ENCODE measurements at places on chromosomes 11 and 22. TPM values are rescaled to one million over a fixed set of nuclear protein-coding genes. Genes with fewer than 3 reads are reported as not detected.
A peak's percentile ranks its signal among the peaks of the same experiment; 100 is the strongest.

Gene SNX32
- not detected for total RNA-seq

Gene P2RY2
- total RNA-seq, result 19.8 TPM

Gene OR8D1
- total RNA-seq, result not detected

Gene CLDN25
- not detected for total RNA-seq

Gene FAM180B
- total RNA-seq, result 0.22 TPM

Gene KRTAP5-2
- not detected for total RNA-seq

Gene CASP1
- 11.8 TPM for total RNA-seq

Gene SMPD1
- 49.7 TPM for total RNA-seq

Gene FIBIN
- 10.5 TPM for total RNA-seq

- DNase-seq, result no peak
These were observed 11.1 kb downstream of the GTPBP1 start for GRCh38 chr22:38716826-38717225.

GRCh38 chr11:2779981-2780849, 80.4 kb upstream of the KCNQ1OT1 start:
- peak; percentile 21 for DNase-seq

GRCh38 chr11:118042141-118042540, 34.7 kb upstream of the TMPRSS4 start:
- no peak for DNase-seq

GRCh38 chr11:44960200-44960845, 9.6 kb upstream of the TP53I11 start:
- DNase-seq, result no peak

GRCh38 chr11:100777736-100778135, 90.6 kb downstream of the ARHGAP42 start:
- DNase-seq, result no peak

GRCh38 chr11:69365558-69365957, 71.6 kb downstream of the MYEOV start:
- no peak for DNase-seq

- peak; percentile 53 for DNase-seq
These were observed 16.8 kb downstream of the EXT2 start for GRCh38 chr11:44112091-44112821.

GRCh38 chr22:17580441-17581031, 17.2 kb downstream of the SLC25A18 start:
- no peak for DNase-seq

DNA sequence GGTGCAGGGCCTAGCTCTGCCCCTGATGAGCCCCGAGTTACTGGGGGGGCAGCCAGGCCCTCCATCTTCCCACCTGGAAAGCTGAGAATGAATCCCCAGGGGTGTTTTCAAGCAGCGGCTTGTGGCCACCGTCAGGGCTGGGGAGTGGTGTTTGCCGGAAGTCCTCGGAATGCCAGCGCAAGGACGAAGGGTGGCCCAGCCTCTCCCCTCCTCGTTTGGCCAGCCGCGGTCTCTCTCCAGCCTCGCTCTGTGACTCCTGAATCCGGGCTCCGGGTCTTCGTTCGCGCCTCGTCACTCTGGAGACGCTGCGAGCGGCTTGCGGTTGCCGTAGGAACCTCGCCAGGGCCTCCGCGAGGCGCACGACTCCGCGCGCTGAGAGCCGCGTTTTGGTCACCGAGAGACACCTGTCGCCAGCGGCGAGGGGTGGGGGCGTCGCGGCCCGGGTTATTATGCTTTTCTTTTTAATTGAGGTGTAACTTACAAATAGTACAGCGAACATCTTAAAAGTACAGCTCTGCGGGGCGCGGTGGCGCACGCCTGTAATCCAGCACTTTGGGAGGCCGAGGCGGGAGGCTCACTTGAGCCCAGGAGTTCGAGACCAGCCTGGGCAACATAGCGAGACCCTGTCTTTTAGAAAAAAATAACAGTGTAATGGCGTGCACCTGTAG, 6.3 kb upstream of the KDELR3 start:
- DNase-seq, result peak; percentile 86

DNA sequence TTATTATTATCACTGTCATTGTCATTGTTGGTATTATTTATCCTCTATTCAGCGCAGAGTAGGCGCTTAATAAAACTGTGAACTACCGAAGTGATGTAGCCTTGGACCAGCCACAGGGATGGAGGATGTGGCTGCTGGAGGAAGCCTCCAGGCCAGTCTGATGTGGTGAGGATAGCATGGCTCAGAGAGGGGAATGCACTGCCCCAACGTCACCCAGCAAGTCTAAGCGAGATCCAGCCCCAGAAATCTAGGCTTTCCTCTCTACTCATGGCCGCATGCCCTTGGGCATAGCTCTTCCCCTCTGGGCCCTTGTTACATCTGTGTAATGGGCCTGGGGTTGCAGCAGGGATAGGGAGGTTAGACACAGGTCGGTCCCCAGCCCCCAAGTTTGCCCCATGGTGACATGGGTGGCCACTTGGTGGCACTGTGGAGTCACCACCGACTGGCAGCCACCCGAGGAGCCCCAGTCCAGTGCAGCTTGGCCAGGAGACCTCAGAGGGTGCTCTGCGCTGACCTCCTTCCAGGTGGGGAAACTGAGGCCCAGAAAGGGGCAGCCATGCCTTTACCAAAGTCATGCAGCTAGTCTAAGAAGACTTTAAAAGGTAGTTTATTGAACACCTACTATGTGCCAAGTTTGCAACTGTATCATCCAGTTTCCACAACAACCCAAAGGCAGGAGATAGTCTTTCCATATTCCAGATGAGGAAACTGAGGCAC, 395.7 kb downstream of the MN1 start:
- DNase-seq, result peak; percentile 53

- DNase-seq, result no peak
These were observed 70.3 kb downstream of the CCDC81 start for GRCh38 chr11:86444981-86445380.

GRCh38 chr11:22477312-22477711, 139.1 kb downstream of the SLC17A6 start:
- no peak for DNase-seq

DNA sequence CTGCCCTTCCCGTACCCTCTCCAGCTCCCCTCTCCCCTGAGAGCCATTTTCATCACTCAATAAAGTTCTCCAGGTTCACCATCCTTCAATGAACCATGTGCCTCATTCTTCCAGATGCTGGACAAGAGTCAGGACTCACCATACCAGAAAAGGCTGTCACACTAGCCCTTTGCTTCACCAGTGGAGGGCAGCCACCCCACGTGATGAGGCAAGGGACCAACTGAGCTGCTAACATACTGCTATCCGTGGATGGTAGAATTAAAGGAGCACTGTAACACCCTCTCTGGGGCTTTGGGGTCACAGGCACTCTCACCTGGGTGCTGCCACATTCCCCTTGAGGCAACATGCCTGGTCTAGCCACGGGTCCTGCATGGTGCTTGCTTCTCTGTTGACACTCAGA, 13.1 kb upstream of the OR5I1 start:
- DNase-seq, result no peak

DNA sequence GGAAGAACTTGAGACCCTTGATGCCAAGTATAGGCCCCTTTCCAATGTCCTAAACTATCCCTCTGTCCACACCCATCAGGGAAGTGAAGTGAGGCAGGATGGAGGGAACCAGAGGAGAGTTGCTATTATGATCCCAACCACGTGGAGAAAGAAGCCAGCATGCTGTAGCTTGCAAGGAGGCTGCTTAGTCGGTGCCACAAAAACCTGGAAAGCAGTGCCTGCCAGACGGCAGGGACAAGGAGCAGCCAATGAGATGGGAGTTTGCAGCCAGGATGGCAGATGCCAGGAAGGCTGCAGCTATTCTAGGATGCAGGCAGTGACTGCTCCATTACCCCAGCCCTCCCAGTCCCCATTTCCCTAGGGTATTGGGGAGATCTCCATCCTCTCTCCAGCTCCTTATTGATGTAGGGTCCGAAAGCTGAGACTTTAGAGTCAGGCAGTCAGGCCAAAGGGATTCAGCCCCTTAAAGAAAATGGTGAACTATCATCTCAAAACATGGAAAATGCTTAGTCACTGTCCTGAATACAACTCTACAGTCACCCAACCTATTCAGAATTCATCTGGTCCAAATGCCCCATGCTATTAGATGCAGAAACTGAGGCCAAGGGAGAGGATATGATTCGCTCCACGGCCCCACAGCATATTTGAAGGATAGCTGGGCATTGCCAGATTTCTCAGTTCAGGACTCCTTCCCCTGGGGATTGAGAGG, 18.4 kb upstream of the LRRC55 start:
- DNase-seq, result no peak

DNA sequence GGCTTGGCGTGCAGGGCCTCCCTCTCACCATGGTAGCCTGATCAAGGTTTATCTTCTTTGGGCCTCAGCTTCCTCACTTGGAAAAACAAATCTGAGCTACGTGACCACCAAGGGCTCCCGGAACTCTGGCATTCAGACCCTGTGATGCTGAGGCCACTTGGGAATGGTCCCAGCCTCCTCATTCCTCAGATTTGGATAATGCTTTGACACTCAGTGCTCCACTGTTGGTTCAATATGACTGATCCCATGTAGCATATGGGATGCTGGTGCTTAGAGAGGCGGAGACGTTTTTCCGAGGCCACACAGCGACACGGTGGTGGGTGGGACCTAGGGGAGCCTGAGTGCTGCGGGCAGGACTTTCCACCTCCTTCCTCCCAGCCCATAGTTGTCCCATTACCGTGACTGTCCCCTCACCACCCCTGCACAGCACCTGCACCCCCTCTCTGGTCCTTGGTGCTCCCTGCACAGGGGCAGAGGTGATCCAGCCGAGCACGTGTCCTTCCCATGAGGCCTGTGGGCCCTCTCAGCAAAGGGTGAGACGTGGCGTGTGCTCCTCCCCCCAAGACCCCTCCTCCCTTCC, 23.1 kb downstream of the MB start:
- no peak for DNase-seq

DNA sequence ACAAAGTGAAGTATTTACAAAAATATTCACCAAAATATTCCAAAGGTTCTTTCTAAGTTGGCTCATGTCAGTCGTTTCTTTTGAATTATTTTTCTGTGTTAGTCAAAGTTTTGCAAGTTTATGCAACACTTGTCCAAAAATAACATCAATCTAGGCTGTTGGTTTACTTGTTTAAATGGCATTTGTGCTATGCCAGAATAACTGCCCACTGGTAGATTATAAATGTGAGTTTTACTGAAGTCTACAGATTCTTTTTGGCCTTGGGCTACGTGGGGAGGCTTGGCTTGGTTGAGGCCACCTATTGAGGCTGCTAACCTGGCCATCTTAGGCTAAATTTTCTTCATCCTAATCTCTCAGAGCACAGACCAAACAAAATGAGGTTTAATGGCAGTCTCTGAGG, 1091.9 kb upstream of the RAG2 start:
- no peak for DNase-seq

DNA sequence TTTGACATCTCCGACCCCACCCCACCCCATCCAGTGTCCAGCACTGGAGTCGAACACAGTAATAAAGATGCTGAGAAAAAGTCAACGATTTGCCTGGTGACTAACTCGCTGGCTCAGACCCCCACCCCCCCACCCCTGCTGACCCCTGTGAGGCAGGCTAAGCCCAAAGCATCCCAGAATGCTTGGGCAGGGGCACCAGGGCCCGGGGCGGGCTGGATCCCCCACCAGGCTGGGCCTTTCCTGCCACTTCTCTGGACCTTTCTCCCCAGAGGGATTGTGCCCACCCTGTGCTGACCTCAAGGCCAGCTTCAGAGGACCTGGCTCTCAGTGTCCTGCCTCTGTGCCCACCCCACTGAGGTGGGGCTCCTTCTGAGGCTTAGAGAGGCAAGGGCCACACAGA, 1.8 kb downstream of the C11orf86 start:
- DNase-seq, result no peak

- DNase-seq, result no peak
These were observed 1.9 kb downstream of the SLC25A45 start for GRCh38 chr11:65380460-65381119.

- peak; percentile 41 for DNase-seq
These were observed 6.9 kb downstream of the MCAT start for GRCh38 chr22:43136255-43136654.

DNA sequence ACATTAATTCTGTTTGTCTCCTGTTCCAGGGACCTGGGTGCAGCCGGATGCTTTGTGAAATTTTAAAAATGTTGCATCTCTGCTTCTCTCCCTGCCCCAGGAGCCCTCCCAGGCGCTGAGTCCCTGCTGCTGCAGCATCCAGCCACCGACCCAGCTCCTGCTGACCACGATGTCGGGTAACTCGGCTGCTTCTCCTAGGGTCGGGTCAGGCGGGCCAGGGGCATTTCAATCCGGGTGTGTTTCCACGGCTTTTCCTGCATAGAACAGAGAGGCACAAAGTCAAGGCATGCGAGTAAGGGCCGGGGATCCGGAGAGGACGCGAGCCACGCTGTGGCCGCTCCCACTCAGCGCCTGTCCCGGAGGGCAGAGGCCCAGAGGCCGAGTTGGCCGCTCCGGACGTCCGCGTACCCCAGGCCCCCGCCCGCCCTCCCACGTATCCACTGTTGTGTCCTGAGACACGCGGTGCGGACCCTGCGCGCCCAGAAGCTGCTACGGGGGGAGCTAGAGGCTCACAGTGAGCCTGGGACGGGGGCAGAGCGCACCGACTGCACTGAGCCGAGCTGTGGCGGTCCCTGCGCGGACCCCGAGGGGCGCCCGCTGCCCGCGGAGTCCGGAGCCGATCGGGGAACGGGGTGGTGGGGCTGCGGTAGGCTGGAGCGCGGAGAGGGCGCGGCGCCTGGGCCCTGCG, at the start of gene POU2AF3:
Gene POU2AF3 (plus strand): TSS at position 134 of the 688 bp plus-strand sequence. CDS start 36 bp downstream, at position 170.
- no peak for DNase-seq

DNA sequence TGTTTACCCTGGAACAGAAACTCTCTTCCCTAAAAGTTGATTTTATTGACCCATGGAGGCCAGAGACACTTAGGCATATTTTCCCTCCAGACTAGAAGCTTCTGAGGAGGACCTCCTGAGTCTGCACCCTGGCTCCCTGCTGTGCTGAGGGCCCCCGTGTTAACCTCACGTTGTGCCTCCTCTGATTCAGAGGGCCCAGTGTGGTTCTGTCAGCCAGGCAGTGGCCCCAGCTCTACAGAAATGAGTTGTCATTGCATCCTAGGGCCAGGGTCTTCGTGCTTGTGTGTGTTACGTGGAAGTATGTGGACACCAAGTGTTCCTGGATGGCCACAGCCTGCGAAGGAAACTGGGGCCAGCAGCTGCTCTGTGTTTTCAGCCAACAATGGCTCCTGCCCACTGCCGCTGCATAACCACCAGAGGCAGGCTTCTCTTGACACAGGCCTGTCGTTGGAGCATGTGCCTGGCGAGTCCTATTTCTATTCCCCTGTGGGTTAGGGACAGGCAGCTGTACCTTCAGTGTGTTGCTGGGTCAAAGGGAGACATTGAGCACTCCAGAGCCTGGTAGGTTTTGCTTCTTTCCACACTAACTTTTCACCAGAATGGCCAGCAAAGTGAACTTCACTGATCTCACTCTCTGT, 44.5 kb downstream of the MED15 start:
- no peak for DNase-seq

DNA sequence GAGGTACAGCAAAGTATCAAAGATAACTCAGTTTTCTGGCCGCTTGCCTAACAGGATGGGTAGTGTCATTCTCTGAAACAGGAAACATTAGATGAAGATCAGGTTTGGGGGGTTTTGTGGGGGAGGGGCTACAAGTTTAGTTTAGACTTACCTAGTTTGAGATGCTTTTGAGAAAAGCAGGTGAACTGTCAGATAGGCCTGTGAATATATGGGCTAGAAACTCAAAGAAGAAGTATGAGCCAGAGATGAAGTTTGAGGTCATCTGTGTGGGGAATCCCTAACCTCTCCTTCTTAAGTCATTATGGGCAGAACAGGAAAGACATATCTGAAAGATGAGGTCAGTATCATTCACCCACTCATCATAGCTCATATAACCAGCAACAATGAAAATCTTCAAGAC, 11.9 kb downstream of the HOATZ start:
- no peak for DNase-seq
